Breast epithelium (tissue), 4 donors: ENCODE measurements at places on chromosomes 1 and 21. TPM values are rescaled to one million over a fixed set of nuclear protein-coding genes. Genes with fewer than 3 reads are reported as not detected.

GFI1 gene
- 0.80 TPM for total RNA-seq

DNA sequence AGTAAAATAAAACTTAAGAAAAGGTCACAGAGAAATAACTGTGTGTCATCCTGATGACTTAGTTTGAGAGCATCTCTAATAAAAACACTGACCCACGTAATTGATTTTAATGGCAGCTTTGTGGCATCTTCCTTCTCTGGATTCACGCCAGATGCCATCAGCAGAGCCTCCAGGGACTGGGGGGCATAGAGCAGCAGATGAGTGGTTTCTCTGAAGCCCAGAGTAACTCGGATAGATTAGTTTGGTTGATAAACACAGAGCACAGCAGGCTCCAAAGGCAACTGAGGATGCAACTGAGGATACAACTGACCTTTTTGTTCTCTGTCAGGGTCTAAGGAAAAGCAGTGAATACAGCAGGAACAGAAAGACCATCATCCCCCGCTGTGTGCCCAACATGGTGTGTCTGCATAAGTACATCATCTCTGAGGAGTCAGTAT, 180.8 kb downstream of the RPS6KC1 start:
- H3K36me3 ChIP-seq = no peaks in the 10 kb centered on the region
- DNase-seq = no peak
- no peaks in the 10 kb centered on the region for H3K27me3 ChIP-seq
- H3K4me3 ChIP-seq = no peak overlapping the region
- no peak overlapping the region for H3K27ac ChIP-seq

GRCh38 chr21:39952265-39952664, 85.0 kb downstream of the PCP4 start:
- no peak for DNase-seq
- H3K36me3 ChIP-seq = no peaks in the 10 kb centered on the region
- no peaks in the 10 kb centered on the region for H3K4me1 ChIP-seq
- H3K27ac ChIP-seq = no peak overlapping the region

CKS1B gene
- 47.3 TPM for total RNA-seq

DNA sequence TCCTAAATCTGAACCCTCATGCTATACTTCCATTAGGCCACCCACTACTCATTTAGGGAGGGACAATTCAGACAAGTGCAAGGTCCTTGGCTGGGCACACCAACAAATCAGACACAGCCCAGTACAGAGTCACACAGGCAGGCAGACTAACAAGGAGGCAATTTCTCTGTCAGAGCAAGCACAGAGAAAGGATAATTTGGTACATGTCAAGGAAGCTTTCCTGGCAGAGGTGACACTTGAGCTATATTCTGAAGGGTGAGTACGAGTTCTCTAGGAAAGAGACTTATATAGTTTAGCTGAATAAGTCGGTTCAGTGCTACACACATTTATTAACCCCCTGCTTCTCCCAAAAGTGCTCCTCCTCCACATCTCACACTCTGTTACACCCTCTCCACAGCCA, 455.9 kb downstream of the OMA1 start:
- H3K4me1 ChIP-seq = no peaks in the 10 kb centered on the region
- H3K27me3 ChIP-seq = no peaks in the 10 kb centered on the region
- no peaks in the 10 kb centered on the region for H3K36me3 ChIP-seq

DNA sequence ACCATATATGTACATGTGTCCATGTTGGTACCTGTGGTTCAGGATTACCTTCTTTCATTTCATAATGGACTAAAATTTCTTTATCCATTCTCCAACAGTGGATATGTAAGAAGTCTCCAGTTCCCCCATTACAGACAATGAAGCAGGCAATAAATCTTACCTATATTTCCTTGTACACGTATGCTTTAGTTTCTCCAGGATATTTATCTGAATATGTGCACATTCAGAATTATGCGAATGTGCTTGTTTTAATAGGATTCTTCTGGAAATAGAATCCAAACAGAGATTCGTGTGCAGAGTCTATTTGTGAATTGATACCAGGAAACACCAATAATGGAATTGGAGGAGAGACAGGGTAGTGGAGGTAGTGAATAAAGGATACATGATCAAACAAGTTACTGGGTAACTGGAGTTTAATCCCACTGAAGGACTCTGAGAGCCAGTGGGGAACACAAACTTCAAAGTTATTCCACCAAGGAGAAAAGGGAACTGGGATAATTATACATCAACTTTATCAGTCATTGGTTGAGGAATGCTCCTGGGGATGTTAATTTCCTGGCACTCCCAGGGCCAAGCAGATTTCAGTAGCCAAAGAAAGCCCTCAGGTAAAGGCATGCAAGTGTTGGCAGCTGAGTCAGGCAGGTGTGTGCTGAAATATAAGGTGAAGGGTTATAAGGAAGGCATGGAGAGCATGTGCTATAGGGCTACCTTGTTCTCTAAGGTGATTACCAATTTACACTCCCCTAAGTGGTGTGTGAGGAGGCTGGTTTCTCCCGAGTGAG, 374.9 kb upstream of the PBX1 start:
- H3K36me3 ChIP-seq = no peaks in the 10 kb centered on the region
- H3K27ac ChIP-seq = no peak overlapping the region
- no peak overlapping the region for H3K4me3 ChIP-seq
- DNase-seq = no peak
- no peaks in the 10 kb centered on the region for H3K27me3 ChIP-seq
- no peaks in the 10 kb centered on the region for H3K4me1 ChIP-seq

- H3K27ac ChIP-seq = peak overlapping the region; percentile 1
- peaks cover 4% of the 10 kb centered on the region for H3K4me1 ChIP-seq
- H3K36me3 ChIP-seq = no peaks in the 10 kb centered on the region
- no peak overlapping the region for H3K4me3 ChIP-seq
- H3K27me3 ChIP-seq = no peaks in the 10 kb centered on the region
These were observed 3.2 kb upstream of the RXFP4 start for GRCh38 chr1:155938220-155938627.

- peaks cover 8% of the 10 kb centered on the region for H3K4me1 ChIP-seq
- peak overlapping the region; percentile 59 for H3K4me3 ChIP-seq
- H3K27ac ChIP-seq = peak overlapping the region; percentile 90
- no peaks in the 10 kb centered on the region for H3K27me3 ChIP-seq
- H3K36me3 ChIP-seq = no peaks in the 10 kb centered on the region
These were observed 93.5 kb downstream of the SIK1 start for GRCh38 chr21:43333298-43334062.

DNA sequence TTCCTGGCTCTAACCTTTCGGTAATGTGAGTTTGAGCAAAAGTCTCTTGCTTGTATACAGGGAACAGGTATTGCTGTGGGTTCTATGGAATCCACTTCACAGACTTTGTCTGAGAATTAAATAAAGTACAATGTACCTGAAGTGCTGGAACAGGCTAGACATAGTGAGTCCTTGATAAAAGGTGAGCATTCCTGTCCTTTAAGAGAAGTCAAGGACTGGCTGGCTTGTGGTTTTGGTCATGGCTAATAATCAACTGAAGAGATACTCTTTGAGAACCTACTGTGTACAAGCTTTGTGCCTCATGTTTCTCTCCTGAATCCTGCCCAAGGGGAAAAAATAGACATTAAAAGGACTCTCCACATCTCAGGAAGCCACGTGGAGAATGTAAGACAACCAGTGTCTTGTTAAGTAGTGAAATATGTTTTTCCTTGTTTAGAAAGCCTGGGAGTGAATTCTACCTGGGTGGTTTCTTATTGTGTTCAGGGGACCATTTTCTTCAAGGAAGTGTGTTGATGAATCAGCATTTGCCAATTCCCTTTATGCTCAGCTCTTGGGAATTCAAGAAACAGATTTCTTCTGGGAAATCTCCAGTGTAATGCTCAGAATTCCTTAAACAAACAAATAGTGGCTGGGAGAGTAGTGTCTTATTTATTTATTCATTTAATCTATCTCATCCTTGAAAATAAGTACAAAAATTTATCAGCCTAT, 55.2 kb upstream of the PLD5 start:
- H3K27me3 ChIP-seq = no peaks in the 10 kb centered on the region
- H3K36me3 ChIP-seq = no peaks in the 10 kb centered on the region
- DNase-seq = no peak
- H3K27ac ChIP-seq = no peak overlapping the region
- no peaks in the 10 kb centered on the region for H3K4me1 ChIP-seq

OR2AK2 gene
- total RNA-seq = 0.44 TPM

DNA sequence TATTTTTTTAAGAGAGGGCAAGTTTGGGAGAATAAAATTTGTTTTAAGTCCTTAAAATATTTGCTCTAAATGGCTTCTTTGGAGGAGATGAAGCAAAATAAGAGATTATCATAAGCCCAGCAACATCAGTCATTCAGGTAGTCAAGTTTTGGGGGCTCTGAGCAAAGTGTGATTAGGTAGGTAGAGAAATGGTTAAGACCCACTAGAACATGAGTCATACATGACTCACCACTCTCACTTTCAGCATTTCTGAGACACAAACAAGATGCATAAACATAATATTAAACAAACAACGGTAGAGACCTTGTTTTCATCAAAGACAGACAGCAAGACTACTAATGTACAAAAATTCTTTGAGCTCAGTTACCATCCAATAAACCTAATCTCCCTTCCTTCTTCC, 272.2 kb downstream of the LMO4 start:
- DNase-seq = no peak
- H3K4me1 ChIP-seq = no peaks in the 10 kb centered on the region
- no peak overlapping the region for H3K4me3 ChIP-seq
- H3K27me3 ChIP-seq = no peaks in the 10 kb centered on the region

- H3K27ac ChIP-seq = no peak overlapping the region
- DNase-seq = no peak
- no peak overlapping the region for H3K4me3 ChIP-seq
- H3K27me3 ChIP-seq = no peaks in the 10 kb centered on the region
- H3K36me3 ChIP-seq = no peaks in the 10 kb centered on the region
These were observed 3.2 kb downstream of the TMEM269 start for GRCh38 chr1:42788021-42788420.

- no peaks in the 10 kb centered on the region for H3K4me1 ChIP-seq
- no peaks in the 10 kb centered on the region for H3K36me3 ChIP-seq
- peak overlapping the region; percentile 73 for H3K4me3 ChIP-seq
- no peak for DNase-seq
These were observed 935 bp upstream of the YIPF1 start for GRCh38 chr1:53890522-53890941.

DNA sequence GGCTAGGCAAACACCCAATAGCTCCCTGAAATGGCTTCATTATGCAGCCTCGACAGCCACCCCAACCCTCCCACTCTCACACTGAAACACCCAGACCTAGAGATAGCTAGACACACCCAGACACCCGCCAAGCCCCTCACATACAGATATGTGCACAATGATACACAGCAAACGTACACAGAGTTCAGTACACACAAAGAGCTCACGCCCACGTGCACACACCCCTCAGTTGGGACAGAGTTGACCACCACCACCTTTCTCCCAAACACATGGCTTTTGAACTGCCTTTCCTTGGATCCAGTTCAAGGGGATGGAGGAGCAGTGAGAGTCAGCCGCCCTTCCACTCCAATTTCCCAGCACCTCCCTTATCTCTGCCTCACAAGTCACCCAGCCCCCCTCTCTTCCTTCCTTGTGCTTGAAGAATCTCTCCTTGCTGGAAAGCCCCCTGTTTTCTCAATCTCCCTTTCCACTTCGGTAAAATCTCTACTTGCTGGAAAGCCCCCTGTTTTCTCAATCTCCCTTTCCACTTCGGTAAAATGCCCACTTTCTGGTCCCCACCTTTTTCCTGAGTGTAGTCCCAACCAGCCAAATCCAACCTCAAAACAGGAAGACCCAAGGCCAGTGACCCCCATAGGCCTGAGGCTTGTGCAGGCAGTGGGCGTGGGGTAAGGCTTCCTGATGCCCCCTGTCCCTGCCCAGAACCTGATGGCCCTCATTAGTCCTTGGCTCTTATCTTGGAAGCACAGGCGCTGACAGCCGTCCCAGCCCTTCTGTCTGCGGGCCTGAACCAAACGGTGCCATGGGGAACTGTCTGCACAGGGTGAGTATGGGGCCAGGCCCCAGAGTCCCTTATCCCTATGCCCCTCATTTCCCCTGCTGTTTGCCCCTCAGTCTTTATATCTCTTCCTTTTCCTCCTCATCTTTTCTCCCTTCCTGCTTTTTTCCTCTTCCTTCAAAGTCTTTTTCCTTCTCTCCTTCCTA, at the start of gene ACKR1:
TSS of gene ACKR1 (plus strand) at position 715 of the 981 bp plus-strand sequence. CDS start at position 800, 85 bp downstream.
- no peaks in the 10 kb centered on the region for H3K4me1 ChIP-seq
- no peak for DNase-seq

DNA sequence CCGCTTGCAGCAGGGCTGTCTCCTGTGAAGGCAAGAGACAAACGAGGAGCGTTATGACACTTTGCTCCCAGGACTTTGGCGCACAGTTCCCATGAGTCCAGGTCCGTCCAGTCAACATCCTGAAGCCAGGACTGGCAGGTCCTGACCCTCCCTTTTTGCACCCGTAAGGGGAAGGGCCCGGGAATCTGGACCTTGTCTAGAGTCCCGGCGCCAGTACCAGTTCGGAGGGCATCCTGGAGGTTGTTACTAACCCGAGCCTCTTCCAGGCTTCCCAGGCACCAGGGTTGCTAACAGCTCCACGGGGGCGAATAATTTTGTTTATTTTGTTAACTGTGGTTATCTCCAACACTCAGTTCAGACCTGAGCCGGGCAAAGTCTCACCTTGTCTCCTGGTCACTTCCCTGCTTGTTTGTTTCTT, 682 bp upstream of the RWDD3 start:
- peak overlapping the region; percentile 90 for H3K4me3 ChIP-seq
- no peaks in the 10 kb centered on the region for H3K27me3 ChIP-seq

- DNase-seq = peak; percentile 76
- peak overlapping the region; percentile 65 for H3K27ac ChIP-seq
- no peaks in the 10 kb centered on the region for H3K4me1 ChIP-seq
- H3K36me3 ChIP-seq = no peaks in the 10 kb centered on the region
- H3K27me3 ChIP-seq = no peaks in the 10 kb centered on the region
These were observed 27.0 kb downstream of the MFSD2A start for GRCh38 chr1:39981945-39982344.

FRRS1 gene
- total RNA-seq = 12.5 TPM

- H3K27me3 ChIP-seq = no peaks in the 10 kb centered on the region
- H3K4me3 ChIP-seq = no peak overlapping the region
- no peak overlapping the region for H3K27ac ChIP-seq
- no peaks in the 10 kb centered on the region for H3K4me1 ChIP-seq
These were observed 116.2 kb downstream of the EIF4G3 start for GRCh38 chr1:21060523-21060922.

IVL gene
- total RNA-seq = not detected

GRCh38 chr21:44267655-44268142, 6.0 kb upstream of the DNMT3L start:
- H3K36me3 ChIP-seq = no peaks in the 10 kb centered on the region
- no peak overlapping the region for H3K27ac ChIP-seq
- H3K4me3 ChIP-seq = no peak overlapping the region
- no peaks in the 10 kb centered on the region for H3K27me3 ChIP-seq
- DNase-seq = no peak
